ENCODE measurements at places on chromosomes 16 and 17. TPM values are rescaled to one million over a fixed set of nuclear protein-coding genes. Genes with fewer than 3 reads are reported as not detected.

Gene CTRB1
- 19.1 TPM for total RNA-seq

Gene CDR2L
- 4.1 TPM for total RNA-seq

- H3K4me1 ChIP-seq, result no peaks in the 10 kb centered on the region
- H3K4me3 ChIP-seq, result no peak overlapping the region
- no peaks in the 10 kb centered on the region for H3K27me3 ChIP-seq
- DNase-seq, result no peak
- no peak overlapping the region for H3K27ac ChIP-seq
Measured at GRCh38 chr16:20704281-20704680, 6.8 kb upstream of the ACSM1 start.

DNA sequence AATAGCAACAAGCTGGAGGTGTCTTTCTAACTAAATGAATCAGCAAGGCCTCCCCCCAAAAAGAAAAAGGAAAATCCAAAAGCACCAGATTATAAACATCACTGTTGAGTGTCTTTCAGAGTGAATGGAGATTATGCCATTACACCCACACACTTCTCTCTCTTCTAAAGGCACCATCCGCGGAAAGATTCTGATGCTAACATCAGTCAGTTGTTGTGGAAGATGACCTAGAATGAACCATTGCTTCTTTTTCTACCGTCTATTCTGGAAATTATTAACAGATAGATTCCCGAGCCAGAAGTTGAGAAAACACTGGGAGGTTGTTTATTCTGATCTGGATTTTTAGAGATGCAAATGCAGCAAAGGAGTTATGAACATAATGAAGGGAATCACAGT lies 60.9 kb upstream of the FAM20A start:
- H3K27ac ChIP-seq, result no peak overlapping the region
- no peak overlapping the region for H3K4me3 ChIP-seq
- no peaks in the 10 kb centered on the region for H3K27me3 ChIP-seq
- H3K4me1 ChIP-seq, result no peaks in the 10 kb centered on the region

DNA sequence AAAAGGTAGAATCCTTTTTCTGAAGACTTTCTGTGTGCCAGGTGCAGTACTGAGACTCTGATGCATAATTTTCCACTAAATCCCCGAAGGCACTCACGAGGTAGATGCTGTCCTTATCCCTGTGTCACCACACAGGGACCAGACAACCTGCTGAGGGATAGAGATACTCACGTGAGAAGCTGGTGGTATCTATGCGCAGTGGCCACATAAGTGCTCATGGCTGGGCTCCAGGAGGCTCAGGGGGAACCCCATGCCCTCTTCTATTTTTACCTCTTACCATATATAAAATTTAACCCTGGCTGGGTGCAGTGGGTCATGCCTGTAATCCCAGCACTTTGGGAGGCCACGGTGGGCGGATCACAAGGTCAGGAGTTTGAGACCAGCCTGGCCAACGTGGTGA lies 38.3 kb downstream of the NT5M start:
- H3K27me3 ChIP-seq, result no peaks in the 10 kb centered on the region
- DNase-seq, result no peak
- H3K4me3 ChIP-seq, result no peak overlapping the region
- no peak overlapping the region for H3K27ac ChIP-seq
- no peaks in the 10 kb centered on the region for H3K4me1 ChIP-seq

DNA sequence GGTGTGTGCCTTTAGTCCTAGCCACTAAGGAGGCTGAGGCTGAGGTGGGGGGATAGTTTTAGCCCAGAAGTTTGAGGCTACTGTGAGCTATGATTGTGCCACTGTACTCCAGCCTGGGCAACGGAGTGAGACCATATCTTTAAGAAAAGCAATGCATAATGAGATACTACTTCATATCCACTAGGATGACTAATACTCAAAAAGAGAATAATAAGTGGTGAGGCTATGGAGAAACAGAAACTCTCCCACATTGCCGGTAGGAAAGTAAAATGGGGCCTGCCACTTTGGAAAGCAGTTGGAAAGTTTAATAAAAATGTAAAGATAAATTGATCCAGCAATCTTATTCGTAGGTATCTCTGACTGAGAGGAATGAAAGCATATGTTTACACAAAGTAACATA lies 4.6 kb upstream of the NPIPB2 start:
- DNase-seq, result no peak
- H3K27me3 ChIP-seq, result no peaks in the 10 kb centered on the region
- H3K27ac ChIP-seq, result no peak overlapping the region
- no peaks in the 10 kb centered on the region for H3K36me3 ChIP-seq
- no peak overlapping the region for H3K4me3 ChIP-seq

DNA sequence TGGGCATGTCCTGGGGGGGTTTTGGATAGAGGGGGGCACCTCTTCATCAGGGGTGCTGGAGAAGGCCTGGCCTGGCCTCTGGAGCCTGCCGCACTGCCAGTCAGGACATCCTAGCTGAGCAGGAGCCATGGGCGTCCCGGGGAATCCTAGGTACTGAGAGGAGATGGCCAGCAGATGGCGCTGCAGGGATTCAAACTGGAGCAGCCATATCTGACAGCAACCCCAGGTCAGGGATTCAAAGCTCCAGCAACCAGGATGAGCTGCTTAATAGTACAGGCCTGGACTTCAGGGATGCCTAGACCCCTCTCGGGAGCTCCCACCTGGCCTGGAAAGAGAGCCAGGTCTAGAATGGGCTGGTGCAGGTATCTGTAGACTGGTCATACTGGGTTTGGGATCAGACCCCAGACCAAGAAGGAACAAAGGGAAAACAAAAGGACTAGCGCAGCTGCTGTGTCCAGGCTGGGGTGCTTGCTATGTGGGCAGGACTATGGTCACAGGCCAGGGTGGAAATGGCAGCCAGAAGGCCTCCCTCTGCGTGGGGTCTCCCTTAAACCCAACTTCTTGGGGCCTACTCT lies 306.9 kb upstream of the RBFOX1 start:
- no peaks in the 10 kb centered on the region for H3K27me3 ChIP-seq
- H3K36me3 ChIP-seq, result no peaks in the 10 kb centered on the region
- no peaks in the 10 kb centered on the region for H3K4me1 ChIP-seq
- H3K27ac ChIP-seq, result no peak overlapping the region
- no peak overlapping the region for H3K4me3 ChIP-seq

GRCh38 chr16:63816276-63816675 lies 1305.6 kb downstream of the CDH11 start:
- no peak for DNase-seq
- H3K27me3 ChIP-seq, result no peaks in the 10 kb centered on the region
- no peaks in the 10 kb centered on the region for H3K36me3 ChIP-seq
- H3K4me1 ChIP-seq, result no peaks in the 10 kb centered on the region
- H3K27ac ChIP-seq, result no peak overlapping the region
- no peak overlapping the region for H3K4me3 ChIP-seq

DNA sequence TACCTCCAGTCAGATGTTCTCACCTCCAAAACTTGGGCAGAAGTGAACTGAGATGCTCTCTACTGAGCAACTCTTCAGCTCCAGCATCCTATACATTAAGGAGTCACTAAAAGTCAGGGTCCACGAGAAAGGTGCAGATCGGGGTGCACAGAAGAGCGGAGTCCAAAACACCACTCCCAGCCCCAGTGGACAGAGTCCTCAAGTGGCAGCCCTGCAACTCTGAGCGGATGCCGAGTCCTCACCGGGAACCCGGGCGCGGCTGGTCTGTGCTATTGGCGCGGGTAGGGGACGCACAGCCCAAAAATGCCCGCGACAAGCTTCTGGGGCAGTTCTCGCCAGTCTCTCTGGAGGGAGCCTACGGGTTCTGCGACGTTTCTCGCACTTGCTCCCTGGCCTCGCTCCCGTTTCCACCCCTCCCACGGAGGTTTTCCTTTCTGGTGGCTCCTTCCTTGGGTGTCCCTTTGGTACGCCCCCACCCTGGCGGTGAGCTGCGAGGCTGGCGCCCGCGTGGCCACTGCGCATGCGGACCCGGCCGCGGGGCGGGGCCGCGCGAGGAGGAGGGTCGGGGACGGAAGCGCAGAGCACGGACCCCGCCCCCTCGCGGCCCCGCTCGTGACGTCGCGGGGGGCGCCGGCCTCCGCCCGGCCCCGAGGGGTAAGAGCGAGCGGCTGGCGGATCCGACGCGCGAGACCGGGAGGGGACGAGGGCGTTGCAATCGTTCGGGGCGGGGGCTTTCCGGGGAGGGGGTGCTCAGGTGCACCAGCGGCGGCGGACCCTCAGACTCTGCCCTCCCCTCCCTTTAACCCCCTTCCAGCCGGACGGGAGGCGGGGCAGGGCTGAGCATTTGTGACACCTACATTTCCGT lies at the start of gene TMEM219:
Gene TMEM219, plus strand, starts transcription at position 601 of the 865 bp plus-strand sequence. CDS start 1,065 bp downstream, outside the sequence.
- peak within 1 kb of the TSS; percentile 98 for H3K27ac ChIP-seq
- peak; percentile 92 for DNase-seq
- no peaks in the 10 kb centered on the region for H3K36me3 ChIP-seq

Gene TEX19
- total RNA-seq, result not detected

- peak within 1 kb of the TSS; percentile 57 for H3K4me3 ChIP-seq
- no peaks in the 10 kb centered on the region for H3K27me3 ChIP-seq
- peak; percentile 63 for DNase-seq
- H3K27ac ChIP-seq, result no peak within 1 kb of the TSS
- H3K36me3 ChIP-seq, result no peaks in the 10 kb centered on the region
- peaks cover 5% of the 10 kb centered on the region for H3K4me1 ChIP-seq
Measured at GRCh38 chr16:57284209-57284951, at the start of gene PLLP. TSS of gene PLLP (minus strand) at chr16:57284672. CDS start at chr16:57284540, 132 bp downstream.

DNA sequence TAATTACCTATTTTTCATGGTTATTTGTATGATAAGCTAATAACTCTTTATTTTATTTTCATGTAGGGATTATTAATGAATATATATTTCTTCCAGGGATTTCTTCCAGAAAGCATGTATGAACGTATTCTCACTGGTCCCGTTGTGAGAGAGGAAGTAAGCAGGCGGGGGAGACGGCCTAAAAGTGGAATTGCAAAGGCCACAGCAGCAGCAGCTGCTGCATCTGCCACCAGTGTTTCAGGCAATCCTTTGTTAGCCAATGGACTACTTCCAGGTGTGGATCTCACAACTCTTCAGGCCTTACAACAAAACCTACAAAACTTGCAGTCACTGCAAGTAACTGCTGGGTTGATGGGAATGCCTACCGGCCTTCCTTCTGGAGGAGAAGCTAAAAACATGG lies 110.3 kb upstream of the RBL2 start:
- H3K4me1 ChIP-seq, result no peaks in the 10 kb centered on the region
- H3K27ac ChIP-seq, result no peak overlapping the region
- no peaks in the 10 kb centered on the region for H3K27me3 ChIP-seq
- H3K4me3 ChIP-seq, result no peak overlapping the region
- no peak for DNase-seq

DNA sequence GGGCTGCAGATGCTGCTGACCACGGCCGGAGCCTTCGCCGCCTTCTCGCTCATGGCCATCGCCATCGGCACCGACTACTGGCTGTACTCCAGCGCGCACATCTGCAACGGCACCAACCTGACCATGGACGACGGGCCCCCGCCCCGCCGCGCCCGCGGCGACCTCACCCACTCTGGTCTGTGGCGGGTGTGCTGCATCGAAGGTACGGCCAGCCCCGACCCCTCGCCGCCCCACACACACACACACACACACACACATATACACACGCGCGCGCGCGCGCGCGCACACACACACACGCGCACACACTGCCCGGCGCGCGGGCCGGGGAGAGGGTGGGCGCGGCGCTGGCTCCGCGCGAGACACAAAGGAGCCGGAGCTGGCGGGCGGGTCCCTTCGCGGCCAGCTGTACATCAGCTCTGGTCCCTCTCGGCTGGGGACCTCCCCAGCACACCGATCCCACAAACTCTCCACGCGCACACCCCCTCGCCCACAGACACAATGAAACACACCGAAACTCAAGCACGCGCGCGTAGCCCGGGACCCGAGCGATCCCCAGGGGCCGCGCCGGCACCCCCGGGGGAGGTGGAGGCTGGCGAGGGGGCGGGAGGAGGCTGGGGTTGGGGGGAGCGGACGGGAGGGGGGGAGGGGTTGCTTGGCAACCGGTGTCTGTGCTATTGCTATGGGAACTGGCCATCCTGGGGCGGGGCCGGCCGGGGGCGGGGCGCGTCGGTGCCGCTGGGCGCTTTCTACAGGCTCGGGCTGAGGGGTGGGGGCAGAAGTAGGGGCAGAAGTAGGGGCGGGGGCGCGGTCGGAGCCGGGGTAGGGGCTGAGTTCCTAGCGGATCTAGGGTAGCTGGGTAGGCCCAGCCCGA lies 658 bp downstream of the CACNG4 start:
- no peaks in the 10 kb centered on the region for H3K36me3 ChIP-seq
- peaks cover 38% of the 10 kb centered on the region for H3K27me3 ChIP-seq
- no peak overlapping the region for H3K27ac ChIP-seq
- DNase-seq, result peak; percentile 61

DNA sequence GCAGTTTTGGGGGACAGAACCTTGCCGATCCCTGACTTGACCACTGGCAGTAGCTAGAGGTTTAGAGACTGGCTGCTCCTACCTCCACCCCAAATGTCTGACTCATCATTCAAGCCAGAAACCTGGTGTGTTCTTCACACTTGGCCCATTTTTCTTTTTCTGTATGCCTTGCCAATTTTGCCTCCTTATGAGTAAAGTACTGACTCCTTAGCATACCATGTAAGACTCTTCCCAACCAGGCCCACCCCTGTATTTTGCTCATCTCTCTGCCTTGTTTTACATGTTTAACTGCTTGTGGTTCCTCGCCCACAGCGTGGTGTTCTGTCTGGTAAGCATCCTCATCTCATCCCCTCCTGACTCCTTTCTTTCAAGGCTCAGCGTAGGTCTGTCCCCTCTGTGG lies 37.9 kb downstream of the NUP88 start:
- H3K36me3 ChIP-seq, result peaks cover 46% of the 10 kb centered on the region
- no peak overlapping the region for H3K27ac ChIP-seq
- no peaks in the 10 kb centered on the region for H3K4me1 ChIP-seq
- DNase-seq, result no peak

- H3K27me3 ChIP-seq, result no peaks in the 10 kb centered on the region
- no peak for DNase-seq
- no peaks in the 10 kb centered on the region for H3K36me3 ChIP-seq
- no peaks in the 10 kb centered on the region for H3K4me1 ChIP-seq
- no peak overlapping the region for H3K4me3 ChIP-seq
- no peak overlapping the region for H3K27ac ChIP-seq
Measured at GRCh38 chr17:33086878-33087277, 95.2 kb downstream of the SPACA3 start.

Gene TANGO6
- total RNA-seq, result 6.6 TPM
